ENCODE measurements at places on chromosomes 11 and 22.

GRCh38 chr11:128492903-128493569 is 94.3 kb downstream of the ETS1 start:
- DNase-seq: no peak

GRCh38 chr11:127105593-127106541 is 105.3 kb upstream of the KIRREL3 start:
- DNase-seq: peak; percentile 3

GRCh38 chr11:17634776-17635550 is 84.4 kb upstream of the MYOD1 start:
- DNase-seq: no peak

- DNase-seq: no peak
Observed at GRCh38 chr11:27991736-27992135, 116.2 kb downstream of the KIF18A start.

Data from epithelial cell of proximal tubule (primary cell).